GDM1 (cell line): ENCODE measurements at places on chromosomes 7 and 10.

DNA sequence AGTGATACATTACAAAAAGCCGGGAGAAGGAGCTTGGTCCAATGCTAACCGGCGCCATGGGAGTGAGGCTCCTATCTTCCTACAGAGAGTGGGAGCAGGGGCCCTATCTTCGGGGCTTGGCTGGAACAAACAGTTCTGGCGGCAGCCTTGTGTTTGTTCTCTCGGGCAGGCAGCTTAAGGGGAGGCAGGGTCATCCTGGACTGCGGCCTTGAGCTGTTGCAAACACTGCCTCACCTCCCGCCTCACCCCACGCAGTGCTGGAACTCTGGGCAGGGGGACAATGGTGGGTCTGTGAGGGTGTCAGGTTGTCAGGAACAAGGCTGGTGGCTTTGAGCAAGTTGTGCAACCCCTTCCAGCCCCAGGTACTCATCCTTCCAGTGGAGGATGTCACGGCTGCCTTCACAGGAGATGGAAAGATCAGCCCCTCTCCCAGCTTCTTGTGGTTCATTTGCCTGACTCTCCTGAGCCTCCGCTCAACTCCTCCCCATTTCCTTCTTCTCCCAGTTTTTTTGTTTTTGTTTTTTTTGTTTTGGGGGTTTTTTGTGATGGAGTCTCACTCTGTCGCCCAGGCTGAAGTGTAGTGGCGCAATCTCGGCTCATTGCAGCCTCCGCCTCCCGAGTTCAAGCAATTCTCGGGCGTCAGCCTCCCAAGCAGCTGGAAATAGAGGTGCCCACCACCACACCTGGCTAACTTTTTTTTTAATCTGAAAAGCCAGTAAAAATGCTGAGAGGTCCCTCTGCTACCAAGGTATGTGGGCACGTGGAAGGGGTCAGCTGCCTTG lies 57.4 kb downstream of the SPOCK2 start:
- no peak for DNase-seq

GRCh38 chr7:17758008-17758407 lies 182.3 kb downstream of the SNX13 start:
- no peak for DNase-seq

GRCh38 chr7:40644454-40645188 lies 509.8 kb downstream of the SUGCT start:
- no peak for DNase-seq

GRCh38 chr7:91880016-91880412 lies 488 bp downstream of the MTERF1 start:
- DNase-seq = no peak

DNA sequence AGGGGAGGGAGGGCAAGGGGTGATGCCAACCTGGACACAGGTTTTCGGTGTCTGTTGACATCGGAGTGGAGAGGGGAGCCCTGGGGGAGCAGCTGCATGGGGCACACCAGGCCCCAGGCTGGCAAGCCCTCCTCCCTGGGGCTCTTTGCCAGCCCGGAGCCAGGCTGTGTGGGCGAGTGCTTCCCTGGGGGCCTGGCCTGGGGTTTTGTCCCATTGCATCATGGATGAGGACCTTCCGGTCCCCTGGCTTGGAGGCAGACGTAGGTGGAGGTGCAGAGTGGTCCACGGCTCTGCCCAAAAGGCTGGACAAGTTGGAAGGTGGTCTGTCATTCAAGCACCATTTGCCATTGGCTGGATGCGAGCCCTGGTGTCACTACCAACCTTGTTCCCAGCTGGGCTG lies 34.8 kb downstream of the ZMIZ1 start:
- no peak for DNase-seq

- no peak for DNase-seq
Observed at GRCh38 chr7:12066521-12066920, 144.6 kb upstream of the TMEM106B start.

GRCh38 chr7:127850195-127850594 lies 181.0 kb downstream of the LRRC4 start:
- no peak for DNase-seq

GRCh38 chr10:26334232-26334931 lies 103.8 kb upstream of the APBB1IP start:
- no peak for DNase-seq

- no peak for DNase-seq
Observed at GRCh38 chr10:30500963-30501504, 67.0 kb downstream of the MAP3K8 start.

DNA sequence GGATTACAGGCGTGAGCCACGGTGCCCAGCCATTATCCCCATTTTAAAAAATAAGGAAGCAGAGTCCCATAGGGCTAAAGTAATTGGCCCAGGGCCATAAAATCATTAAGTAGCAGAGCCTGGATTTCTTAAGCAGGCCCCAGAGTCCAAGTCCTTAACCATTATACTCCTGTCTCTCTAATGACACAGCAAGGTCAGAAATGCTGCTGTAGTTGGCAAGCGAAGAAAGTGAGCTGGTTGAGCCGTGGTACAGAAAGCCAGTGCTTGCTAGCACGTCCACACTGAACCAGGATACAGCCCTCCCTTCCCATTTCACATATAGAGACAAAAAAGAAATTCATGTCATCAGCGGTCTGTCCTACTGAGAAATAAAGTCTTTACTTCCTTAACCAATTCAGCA lies 562.7 kb downstream of the GALNT17 start:
- no peak for DNase-seq

DNA sequence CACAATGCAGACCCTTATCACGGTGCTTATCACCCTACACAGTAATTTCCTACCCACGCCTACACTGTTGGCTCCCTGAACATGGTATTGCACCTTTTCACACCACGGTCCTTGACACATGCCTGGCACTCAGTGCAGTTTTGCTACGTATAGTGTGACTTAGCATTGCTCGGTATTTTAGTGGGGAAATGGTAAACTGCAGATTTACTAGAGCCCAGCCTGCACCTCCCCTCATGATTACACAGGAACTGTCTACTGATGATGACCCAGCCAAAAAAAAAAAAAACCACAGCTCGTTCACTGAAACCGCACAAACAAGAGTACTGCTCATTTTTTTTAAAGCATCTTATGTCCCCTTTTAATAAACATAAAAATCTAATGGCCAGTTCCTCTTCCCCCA lies 124.2 kb upstream of the ZNF746 start:
- DNase-seq = no peak

DNA sequence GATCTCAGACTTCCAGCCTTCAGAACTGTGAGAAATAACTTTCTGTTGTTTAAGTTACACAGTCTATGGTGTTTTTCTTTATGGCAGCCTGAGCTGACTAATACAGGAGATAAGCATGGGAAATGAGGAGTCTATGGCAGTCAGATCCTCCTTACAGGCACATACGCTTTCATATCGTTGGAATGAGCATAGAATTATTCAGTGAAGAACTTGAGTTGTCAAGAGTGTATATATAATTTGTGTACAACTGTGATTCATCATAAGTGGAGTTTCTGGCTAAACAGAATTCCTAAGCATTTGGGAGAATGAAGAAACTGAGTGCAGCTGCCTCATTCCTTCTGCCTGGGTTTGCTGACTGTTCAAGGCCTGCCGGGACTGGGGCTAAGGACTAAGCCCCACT lies 516.7 kb downstream of the ADRA2A start:
- DNase-seq = no peak

DNA sequence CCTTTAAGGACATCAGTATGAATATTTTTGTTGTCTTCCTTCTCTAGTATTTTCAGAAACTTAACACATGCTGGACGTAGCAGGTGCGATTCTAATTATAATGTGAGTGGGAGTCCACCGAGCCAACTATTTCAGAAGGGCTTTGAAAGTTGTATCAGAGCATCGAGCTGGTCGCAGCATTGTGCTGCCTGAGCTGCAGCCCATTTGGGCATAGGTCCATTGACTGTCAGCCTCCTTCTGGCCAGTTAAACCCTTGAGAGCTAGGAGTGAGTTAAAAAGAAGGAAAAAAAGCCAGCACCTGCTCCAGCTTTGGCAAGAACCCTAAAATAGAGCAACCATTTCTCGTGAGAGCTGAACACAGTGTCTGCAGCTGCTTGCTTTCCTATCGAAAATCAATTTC lies 47.8 kb downstream of the SLC35G1 start:
- DNase-seq = no peak

- no peak for DNase-seq
Observed at GRCh38 chr7:151886783-151887182, 9.9 kb upstream of the PRKAG2 start.

DNA sequence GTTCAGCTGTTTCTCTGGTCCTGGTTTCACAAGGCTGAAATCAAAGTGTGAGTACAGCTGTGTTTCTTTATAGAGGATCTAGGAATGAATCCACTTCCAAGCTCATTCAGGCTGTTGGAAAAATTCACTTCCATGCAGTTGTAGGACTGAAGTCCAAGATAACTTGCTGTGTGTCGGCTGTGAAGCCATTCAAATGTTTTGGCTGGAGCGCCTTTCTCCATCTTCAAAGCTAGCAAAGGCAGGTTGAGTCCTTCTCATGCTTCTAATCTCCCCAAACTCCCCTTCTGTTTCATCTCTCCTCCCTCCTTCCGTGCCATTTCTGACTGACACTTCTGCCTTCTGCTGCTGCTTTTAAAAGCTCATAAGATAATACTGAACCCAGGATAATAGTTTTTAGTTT lies 1195.4 kb upstream of the LRRN3 start:
- no peak for DNase-seq

DNA sequence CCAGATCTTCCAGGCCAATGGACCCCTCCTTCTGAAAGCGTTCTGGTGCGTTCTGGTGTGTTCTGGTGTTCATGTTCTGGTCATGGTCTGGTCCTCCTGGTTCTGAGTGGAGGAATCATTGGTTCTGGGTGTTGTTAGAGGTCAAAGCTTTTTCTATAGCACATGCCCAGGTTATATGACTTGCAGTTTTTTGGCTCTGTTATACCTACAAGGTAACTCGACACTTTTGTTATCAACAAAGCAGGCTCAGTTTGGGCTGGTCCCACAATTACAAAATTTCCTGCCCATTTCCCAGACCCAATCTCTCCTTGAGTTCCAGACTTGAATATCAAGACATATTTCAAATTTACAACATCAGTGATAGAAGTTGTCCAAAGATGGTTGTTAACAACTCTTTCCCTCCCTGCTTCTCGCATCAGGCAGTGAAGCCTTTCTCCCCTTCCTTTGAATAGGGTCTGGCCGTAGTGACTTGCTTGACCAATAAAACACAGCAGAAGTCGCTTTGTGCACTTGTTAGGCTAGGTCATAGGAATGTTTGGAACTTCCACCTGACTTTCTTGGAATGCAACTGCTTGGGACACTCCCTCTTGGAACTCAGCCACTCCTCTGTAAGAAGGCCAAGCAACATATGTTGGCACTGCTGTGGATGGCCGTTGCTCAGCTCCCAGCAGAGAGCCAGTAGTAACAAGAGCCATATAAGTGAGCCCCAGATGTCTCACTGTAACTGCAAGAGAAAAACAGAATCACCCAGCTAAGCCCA lies 83.1 kb upstream of the STEAP1B start:
- no peak for DNase-seq

DNA sequence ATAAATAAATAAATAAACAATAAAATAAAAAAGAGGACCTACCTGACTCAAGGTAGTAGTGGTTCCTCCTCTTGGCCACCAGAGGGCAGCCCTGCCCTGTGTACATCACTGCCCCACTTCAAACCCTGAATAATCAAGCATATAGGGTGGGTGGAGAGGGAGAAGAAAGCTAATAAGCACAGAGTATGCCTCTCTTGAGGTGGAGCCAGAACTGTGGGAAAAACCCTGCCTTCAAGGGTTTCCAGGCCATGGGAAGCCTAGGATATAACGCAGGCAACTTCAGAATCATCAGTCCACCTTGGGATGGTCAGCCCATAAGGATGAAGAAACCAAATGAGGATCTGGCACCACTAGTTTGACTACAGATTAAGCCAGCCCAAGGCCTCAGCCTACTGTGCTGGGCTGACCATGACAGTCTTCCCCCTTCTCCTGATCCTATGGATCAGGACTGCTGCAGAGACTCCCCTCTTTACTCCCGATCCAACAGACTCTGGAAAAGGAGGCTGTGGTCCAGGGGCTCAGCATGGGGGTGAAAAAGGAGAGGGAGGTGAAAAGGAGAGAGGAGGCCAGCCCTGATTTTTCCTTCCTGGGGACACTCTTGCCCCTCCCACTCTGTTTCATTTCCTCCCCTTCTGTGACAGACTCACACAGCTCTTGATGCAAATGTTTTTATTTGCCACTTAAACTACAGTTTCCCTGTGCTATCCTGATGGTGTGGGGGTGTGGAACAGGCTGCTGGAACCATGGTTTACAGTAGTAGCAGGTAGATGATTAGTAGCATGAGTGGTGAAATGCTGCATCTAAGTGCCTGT lies 10.1 kb downstream of the AVPI1 start:
- DNase-seq = no peak

DNA sequence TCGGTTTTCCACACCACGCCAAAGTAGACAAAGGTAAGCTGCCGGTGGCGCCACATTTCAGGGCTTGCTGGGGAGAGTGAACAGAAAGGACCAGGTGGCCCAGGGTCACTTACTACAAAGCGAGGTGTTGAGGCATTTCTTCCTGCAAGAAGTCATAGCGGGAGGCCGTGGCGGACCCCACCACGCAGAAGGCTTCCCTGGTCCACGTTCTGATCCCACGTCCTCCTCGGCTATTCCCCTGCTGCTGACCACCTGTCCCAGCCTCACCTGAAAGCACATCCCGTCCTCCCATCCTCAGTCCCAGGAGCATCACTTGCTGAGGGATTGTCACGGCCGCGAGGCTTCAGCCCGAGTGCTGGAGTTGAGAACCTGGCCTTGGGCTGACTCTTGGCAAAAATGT lies 139.2 kb downstream of the DYNC2I1 start:
- DNase-seq = no peak

DNA sequence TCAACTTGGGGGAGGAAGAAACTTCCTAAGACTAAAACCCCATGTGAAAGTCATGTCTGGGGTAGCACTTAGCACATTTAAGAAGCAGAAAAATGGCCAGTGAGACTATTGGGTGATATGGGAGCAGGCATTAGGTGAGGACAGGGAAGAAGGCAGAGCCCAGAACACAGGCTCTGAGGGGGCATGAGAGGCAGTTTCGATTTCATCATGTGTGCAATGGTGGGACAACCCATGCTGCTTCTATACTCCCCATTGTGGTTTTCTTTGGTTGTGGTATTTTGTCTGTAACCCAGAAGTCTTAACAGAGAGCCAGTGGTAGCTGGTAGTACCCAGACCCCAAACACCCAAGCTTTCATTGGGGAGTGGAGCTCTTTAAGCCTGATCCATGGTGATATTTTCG lies 752.0 kb downstream of the GRID1 start:
- DNase-seq = no peak

DNA sequence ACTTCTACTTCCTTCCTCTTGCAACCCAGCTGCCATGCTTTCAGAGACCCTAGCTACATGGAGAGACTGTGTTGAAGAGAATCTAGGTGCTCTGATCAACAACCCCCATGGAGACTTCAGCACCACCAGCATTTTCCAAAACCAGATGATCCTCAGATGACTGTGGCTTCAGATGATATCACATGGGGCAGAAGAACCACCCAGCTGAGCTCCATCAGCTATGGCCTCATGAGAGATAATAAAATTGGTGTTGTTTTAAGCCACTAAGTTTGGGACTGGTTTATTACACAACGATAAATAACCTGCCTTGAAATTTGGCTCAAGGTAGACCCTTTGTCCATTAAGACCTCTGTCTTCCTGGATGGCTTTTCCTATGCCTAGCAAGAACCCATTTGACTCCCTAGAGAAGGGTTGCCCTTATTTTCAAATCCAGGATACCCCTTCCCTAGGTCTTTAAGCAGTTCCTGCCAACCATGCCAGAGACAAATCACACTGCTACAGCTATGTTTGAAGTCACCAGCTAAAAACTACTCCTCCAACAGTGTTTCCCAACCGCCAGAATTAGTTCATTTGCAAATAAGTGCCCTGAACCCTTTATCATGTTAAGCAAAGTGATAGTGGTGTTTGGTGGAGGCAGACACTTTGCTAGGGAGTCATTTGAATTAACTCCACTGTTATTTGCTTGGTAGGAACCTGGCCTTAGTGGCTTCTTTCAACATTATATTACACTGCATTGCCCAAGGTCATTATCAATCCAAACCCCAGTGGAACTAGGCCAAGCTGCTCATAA lies 136.9 kb upstream of the PALS2 start:
- no peak for DNase-seq
